ENCODE measurements at places on chromosomes 16 and 17. TPM values are rescaled to one million over a fixed set of nuclear protein-coding genes. Genes with fewer than 3 reads are reported as not detected.

The KCNH6 gene
- not detected for total RNA-seq

The PRSS53 gene
- total RNA-seq, result 1.0 TPM

The SDR42E1 gene
- total RNA-seq, result 2.8 TPM

The SGCA gene
- total RNA-seq, result not detected

The KRT20 gene
- not detected for total RNA-seq

The TP53TG3C gene
- 0.31 TPM for total RNA-seq

The MRPL45 gene
- 17.2 TPM for total RNA-seq

The EMC6 gene
- total RNA-seq, result 15.5 TPM

The SLC16A5 gene
- total RNA-seq, result 13.0 TPM

The HSBP1 gene
- total RNA-seq, result 14.4 TPM

The GAST gene
- not detected for total RNA-seq

The NRN1L gene
- total RNA-seq, result not detected

The NGFR gene
- total RNA-seq, result 0.21 TPM

The PRAC2 gene
- total RNA-seq, result not detected

The KSR1 gene
- total RNA-seq, result 23.5 TPM

The USP43 gene
- 0.21 TPM for total RNA-seq

The PDK2 gene
- 10.1 TPM for total RNA-seq

The MPDU1 gene
- 48.0 TPM for total RNA-seq

The TP53TG3B gene
- 0.21 TPM for total RNA-seq

The NR1D1 gene
- total RNA-seq, result 9.9 TPM

The FAM171A2 gene
- total RNA-seq, result 0.10 TPM

The MEIOB gene
- not detected for total RNA-seq

The MARCHF10 gene
- total RNA-seq, result not detected

The ODF4 gene
- total RNA-seq, result not detected

The CFAP97D1 gene
- total RNA-seq, result not detected

The FBRS gene
- total RNA-seq, result 100 TPM

The NPIPA8 gene
- total RNA-seq, result not detected

The CDC42EP4 gene
- total RNA-seq, result 11.5 TPM

The TEX14 gene
- total RNA-seq, result 0.31 TPM

The WSCD1 gene
- 0.21 TPM for total RNA-seq

The MCRIP1 gene
- 32.3 TPM for total RNA-seq

The CEP295NL gene
- total RNA-seq, result 5.9 TPM

The SLC2A4 gene
- not detected for total RNA-seq

The BICDL2 gene
- 0.10 TPM for total RNA-seq

The ADORA2B gene
- total RNA-seq, result 2.2 TPM

The EVPL gene
- under 0.01 TPM for total RNA-seq

The ACTG1 gene
- 2,327 TPM for total RNA-seq

The NPIPA5 gene
- total RNA-seq, result 2.0 TPM

The PTGES3L gene
- 0.31 TPM for total RNA-seq

The WDR90 gene
- 4.6 TPM for total RNA-seq

The SLC5A10 gene
- total RNA-seq, result 0.10 TPM

The KRT23 gene
- 0.52 TPM for total RNA-seq

The TAC4 gene
- total RNA-seq, result not detected

The TNP2 gene
- total RNA-seq, result not detected

The MPV17L gene
- total RNA-seq, result under 0.01 TPM

The CCL4 gene
- 482 TPM for total RNA-seq

The JPT2 gene
- 2.5 TPM for total RNA-seq

The STXBP4 gene
- 5.4 TPM for total RNA-seq

The NOD2 gene
- 21.6 TPM for total RNA-seq

The MMP2 gene
- 0.10 TPM for total RNA-seq

The MYL4 gene
- total RNA-seq, result not detected
